ENCODE measurements at places on chromosomes 5 and 9. TPM values are rescaled to one million over a fixed set of nuclear protein-coding genes. Genes with fewer than 3 reads are reported as not detected.

SMIM15 gene
- 29.5 TPM for total RNA-seq

TRIM36 gene
- 42.6 TPM for total RNA-seq

KLF4 gene
- total RNA-seq: 0.51 TPM

DNA sequence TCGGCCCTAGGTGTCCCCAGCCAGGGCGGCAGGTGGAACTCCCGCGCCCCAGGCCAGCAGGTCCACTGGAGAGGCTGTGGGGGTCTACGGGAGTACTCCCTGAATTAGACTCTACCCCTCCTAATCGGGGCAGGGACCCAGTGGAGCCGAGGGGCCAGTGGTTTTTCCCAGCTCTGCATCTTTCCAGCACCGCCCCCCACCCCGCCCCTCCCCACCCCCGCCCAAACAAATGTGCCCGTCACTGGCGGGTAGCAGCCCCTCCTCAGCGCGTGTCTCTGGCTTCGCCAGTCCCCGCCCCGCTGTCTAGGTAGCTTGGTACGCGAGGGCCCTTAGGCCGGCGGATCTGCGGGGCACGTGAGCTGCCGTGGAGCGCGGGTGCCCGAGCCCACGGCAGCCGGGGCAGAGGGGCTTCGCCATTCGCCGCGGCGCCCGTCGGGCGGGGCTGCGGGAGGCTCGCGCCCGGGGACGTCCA, 7.0 kb downstream of the UNC5A start:
- DNase-seq: peak; percentile 89

DNA sequence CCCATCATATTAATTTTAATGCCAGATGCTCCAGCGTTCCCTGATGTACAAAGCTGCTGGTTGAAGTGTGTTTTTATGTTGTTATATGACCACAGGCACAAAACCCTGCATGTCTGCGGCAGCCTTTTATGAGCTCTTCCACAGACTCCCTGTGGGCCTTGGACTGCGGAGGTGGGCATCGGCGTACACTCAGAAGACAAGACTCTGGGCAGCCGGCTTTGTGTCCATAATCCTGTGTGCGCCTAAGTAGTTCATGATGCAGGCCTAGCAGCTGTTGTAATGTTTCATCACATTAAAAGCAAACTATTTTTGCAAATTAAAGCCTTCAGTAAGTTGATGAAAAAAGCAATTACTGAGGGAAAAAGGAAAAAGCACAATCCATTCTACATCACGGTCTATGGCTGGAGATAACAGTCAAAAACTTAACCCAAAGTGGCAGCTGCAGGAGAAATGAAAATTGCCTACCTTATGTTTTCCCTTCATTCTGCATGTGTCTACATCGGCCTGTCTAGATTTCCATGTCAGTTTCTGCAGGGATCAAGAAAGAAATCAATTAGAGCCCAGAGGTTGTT, 78.8 kb downstream of the SEMA6A start:
- no peak for DNase-seq

- peak; percentile 57 for DNase-seq
These were observed 324.4 kb downstream of the BRINP1 start for GRCh38 chr9:119044806-119045205.

DNA sequence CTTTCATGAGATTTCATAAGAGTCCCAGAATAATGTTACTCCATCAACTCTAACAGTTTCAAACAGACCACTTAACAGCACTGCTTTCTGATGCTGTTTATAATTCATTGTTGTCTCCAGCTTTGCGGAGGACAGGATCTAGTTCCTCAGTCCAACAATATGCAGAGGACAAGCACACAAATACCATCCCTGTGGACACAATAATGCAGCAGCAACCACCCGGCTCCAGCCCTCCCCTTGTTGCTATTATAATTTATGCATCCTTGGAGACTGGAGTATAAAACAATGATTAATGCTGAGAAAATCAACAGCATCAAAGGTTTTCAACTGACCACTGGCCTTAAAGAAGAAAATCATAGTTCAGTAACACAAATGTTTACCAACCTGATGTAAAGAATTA, 108.3 kb downstream of the DENND1A start:
- DNase-seq: no peak

- DNase-seq: no peak
These were observed 2.8 kb upstream of the ECM2 start for GRCh38 chr9:92538541-92538940.

DNA sequence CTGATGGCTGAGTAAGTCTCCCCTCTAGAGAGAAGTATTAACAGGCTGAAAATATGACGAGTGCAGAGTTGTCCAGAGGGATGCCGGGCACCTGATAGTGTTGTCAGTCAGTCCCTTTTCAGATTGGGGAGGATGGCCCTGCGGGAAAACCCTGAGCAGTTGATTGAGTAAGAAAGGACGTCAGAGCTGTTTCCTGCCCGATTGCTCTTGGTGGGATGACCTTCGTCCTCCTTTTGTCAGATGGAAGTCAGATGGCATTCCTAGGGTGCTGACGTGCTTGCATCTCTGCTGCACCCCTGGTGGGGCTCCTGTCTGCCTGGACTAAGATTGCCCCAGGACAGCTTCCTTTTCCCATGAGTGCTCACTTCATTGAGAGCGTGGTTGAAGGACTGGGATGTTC, 9.8 kb downstream of the ZNF354B start:
- DNase-seq: no peak

DNA sequence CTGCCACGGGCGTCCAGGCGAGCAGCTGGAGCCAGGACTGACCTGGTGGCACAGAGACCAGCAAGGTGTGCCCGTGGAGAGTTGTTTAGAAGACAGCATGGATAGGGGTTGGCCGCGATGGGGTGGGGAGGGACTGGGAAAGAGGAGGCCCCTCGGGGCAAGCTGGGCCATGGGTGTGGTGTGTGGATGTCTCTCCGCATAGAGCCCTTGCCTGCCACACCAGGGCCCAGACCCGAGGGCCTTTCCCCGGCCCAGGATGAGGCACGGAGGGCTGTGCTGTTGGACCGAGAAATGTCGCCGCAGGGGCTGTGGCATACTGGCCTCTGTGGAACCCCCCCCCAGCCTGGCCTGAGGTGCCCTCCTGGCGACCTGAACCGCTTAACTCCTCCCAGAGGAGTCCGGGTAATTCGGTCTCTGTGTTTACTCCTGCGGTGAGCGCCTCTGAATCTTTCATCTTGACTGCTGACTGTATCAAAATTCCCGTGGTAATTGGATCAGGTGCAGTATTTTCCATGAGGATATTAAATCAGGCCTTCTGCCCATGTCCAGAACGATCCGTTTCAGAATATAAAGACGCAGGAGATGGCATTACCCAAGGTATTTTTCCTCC, 22.5 kb upstream of the LAMC3 start:
- no peak for DNase-seq

- DNase-seq: peak; percentile 1
These were observed 84.5 kb downstream of the LMX1B start for GRCh38 chr9:126698251-126698650.

DNA sequence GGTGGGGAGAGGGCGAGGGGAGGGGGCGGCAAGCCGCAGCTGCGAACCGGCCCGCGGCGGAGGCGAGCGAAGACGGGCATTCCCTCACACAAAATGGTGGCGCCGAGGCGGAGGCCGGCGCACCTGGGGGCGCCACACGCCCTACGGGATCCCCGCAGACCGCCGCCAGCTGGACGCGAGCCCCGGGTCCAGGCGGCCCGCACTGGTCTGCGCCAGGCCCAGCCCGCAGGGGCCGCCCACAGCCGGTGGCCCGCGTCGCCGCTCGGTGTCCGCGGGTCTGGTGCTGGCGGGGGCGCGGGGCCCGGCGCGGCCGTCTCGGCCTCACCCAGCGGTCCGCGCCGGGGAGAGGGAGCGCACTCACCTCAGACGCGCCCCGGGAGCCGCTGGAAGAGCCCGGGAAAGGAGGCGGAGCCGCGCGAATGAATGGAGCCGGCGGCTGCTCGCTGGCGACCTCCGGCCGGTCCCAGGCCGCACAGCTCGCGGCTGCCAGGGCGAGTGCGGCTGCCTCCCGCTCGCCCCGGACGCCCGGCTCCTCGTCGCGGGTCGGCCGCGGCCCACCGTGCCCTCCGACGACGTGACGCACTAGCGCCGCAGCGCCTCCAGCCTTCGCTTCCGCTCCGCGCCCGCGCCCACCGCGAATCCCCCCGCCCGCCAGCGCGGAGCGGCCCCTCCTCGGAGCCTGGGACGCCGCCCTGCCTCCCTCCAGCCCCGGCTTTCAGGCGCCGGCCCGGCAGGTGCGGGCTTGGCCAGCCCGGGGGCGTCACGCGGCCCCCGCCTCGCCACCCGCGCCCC, at the start of gene FAM169A:
Gene FAM169A, minus strand, starts transcription at position 584 of the 792 bp plus-strand sequence. CDS start 24,711 bp downstream, outside the sequence.
- DNase-seq: peak; percentile 84

DNA sequence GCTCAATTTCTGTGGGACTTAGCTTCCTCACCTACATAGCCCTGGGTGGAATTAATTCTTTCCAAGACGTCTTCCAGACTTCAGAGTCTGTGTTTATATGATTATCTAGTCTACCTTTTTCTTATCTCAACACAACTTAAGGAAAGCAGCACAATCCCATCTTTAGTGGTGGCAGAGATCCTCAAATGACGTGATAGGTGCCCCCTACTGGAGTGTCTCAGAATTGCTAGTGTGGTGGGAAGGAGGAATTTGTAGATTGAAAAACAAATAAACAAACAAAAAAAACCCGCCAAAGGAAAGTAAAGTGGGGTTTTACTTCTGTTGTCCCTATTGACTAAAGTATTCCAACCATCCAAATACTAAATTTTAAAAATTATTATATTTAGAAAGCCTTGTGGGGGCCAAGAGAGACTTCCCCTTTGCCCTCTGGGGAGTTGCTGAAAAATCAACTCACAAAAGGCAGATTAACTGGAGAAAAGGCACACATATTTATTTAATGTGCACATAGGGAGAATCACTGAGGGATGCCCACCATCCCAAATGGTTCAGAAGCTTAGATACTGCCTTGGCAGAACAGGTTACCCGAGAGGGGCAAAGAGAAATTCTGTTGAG, 283.3 kb downstream of the TMEM167A start:
- peak; percentile 26 for DNase-seq

DNA sequence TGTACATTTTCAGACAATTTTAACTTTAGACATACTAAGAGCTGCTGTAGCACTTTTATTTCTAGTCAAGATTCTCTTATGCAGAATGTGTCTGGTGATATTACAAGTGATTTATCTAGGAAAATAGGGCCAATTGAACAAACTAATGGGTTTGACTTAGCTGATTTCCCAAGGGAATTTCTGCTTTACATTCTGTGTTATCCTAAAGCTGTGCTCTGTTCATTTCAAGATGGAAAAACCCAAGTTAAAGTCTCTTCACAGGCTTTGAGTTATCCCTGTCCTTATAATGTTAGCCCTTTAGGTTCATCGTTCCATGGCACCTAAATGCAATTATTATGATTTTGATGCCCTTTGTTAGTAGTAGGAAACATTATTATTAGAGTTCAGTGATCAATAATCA, 704.9 kb upstream of the CDH18 start:
- DNase-seq: no peak

Data from neural progenitor cell (in vitro differentiated cells).